Calu3 (cell line): ENCODE measurements at places on chromosomes 6 and 20. TPM values are rescaled to one million over a fixed set of nuclear protein-coding genes. Genes with fewer than 3 reads are reported as not detected.

- no peak for DNase-seq
Observed at GRCh38 chr6:98832284-98833056, 1.9 kb upstream of the POU3F2 start.

GRCh38 chr6:32166411-32167061 lies 2.1 kb downstream of the EGFL8 start:
- DNase-seq: no peak

GRCh38 chr20:23367770-23368169 lies 5.8 kb downstream of the GZF1 start:
- no peak for DNase-seq

DNA sequence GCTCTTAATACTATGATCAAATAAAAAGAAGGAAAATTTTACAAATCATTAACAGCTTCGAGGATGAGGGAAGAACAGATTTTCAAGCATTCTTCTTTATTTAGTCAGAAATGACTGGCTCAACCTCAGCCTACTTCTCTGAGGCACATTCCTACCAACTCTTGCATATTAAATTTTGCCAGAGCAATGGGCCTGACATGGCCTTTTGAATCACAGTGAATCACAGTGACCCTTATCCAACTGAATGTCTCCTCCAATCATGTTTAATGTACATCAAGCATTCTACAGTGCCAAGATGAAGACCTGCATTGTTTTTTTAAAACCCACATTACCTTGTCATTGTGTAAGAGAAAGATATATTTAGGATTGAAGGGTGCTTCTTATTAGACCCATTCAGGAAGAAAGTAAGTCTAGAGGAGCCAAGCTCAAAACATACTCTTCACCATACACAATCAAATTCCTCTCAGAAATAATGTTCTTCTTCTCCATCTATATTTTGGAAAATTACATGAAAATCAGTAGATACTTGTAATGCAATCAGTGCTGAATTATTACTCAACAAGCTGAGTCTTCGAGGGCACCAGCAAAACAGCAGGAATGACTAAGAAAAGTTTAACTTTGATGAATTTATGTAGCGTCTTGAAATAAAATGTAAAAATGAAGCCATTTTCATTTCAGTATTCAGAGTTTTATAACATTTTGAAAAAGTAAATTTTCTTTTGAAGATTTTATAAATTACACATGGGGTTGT lies 44.1 kb upstream of the MOXD1 start:
- no peak for DNase-seq

The HLA-DQA2 gene
- 2.1 and 2.4 TPM in 2 replicates for total RNA-seq

The ROS1 gene
- 5.1 and 8.1 TPM in 2 replicates for total RNA-seq

The STMND1 gene
- 0.68 and 0.73 TPM in 2 replicates for total RNA-seq
